ENCODE measurements at places on chromosomes 5 and 9.

DNA sequence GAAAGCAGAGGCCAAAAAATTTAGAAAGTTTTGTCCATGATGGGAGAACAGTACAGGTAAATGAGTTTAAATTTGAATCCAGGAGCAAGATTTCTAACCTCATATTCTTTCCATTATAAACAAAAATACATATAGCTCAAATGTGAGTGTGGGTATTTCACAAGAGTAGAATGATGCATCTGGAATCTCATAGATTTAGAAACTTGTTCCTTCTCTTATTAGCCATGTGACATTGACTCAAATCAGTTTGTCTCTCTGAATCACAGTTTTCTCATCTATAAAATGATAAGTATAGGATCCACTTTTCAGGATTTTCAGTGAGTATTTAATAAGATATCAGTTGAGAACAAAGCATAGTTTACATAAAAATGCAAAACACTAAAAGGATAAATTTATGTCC is 436.3 kb upstream of the PAPPA start:
- no peak overlapping the region for H3K4me3 ChIP-seq
- H3K27ac ChIP-seq = peak overlapping the region; percentile 15
- H3K36me3 ChIP-seq = no peaks in the 10 kb centered on the region
- H3K4me1 ChIP-seq = peaks cover 27% of the 10 kb centered on the region

DNA sequence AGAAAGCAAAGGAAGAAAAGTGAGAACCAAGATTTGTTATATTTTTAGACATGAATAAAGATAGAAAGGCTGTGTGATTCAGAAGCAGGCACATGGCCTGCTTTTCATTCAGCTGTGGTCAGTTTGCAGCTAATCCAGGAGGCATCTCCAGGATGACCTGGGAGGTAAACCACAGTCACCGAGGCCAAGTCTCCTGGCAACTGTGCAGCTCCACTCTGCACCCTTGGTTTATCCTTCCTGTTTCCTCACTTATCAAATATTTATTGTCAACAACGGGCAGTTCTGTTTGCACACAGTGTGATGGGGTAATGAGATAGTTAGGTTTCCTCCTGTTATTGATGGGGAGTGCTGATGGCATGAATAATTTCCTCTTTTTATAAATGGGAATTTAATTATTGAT is 243.0 kb downstream of the PSAT1 start:
- no peaks in the 10 kb centered on the region for H3K36me3 ChIP-seq
- no peaks in the 10 kb centered on the region for H3K4me1 ChIP-seq
- no peaks in the 10 kb centered on the region for H3K27me3 ChIP-seq
- H3K4me3 ChIP-seq = no peak overlapping the region

DNA sequence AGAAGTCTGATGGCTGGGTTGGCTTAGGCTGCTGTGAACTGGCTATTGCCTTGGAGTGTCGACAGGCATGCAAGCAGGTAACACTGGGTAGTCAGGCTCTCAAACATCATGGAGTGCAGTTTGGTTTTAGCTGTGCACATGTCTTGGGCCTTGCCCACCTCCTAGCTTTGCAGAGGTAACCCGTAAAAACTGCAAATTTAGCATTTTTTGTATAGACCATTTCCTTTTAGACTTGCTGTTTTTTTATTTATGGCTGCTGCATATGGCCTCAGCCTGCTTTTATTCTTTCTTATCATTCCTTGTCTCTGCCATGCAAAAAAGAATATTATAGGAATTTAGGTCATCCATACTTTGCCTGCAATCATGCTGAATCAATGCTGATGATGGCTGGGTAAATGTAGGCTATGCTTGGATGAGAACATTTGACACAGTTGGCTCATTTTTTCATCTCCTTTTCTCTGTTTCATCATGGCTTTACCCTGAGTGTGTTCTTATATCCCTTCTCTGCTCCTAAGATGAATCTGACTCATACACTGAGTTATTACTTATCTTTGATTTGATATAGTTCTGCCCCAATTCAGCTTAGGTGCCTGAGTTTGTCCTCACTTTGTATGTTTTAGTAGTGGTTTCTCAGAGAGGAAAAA is 27.2 kb downstream of the RECK start:
- no peaks in the 10 kb centered on the region for H3K4me1 ChIP-seq
- no peak overlapping the region for H3K27ac ChIP-seq
- no peak overlapping the region for H3K4me3 ChIP-seq
- H3K36me3 ChIP-seq = no peaks in the 10 kb centered on the region
- no peak for DNase-seq
- H3K27me3 ChIP-seq = no peaks in the 10 kb centered on the region

DNA sequence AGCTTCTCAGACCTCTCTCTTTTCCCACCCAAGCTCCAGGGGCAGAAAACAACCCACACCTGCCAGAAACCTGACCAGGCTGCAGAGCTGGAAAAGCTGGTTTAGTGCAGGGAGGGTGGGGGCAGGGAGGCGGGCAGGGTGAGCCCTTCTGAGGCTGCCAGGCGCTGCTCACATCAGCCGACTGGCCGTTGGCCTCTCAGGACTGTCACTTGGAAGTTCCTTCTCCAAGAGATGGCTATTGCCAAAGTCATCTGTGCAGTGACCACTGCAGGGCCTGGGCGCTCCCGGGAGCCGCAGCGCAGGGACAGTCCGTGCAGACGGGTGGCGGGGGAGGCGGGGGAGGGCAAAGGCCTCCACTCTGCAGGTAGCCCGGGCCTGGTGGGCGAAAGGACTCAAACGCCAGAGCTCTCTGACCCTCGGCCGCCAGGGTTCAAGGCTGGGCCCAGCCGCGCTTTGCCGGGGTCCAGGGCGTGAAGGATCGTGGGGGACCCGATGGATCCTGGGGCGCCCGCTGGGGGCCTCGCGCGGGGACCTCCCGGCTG is 205.0 kb upstream of the IER5L start:
- peaks cover 6% of the 10 kb centered on the region for H3K4me1 ChIP-seq
- no peak overlapping the region for H3K27ac ChIP-seq

DNA sequence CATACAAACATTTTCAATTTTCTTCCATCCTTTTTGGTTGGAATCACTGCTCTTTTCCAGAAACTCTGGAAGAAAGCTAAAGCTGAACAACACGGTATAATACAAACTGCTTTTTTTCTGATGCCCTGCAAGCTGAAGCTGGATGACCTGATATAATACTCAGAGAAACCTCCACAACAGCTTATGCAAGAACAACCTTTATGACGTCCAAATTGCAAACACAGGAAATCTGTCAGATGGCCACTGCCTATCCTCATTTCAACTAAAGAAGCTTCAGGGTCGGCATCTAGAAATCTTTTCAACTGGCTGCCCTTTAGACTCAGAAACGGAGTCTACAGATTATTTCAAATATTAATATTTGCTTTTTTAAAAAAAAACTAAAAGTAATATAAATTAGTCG is 106.5 kb upstream of the PRDM9 start:
- H3K27me3 ChIP-seq = no peaks in the 10 kb centered on the region
- H3K4me1 ChIP-seq = peaks cover 13% of the 10 kb centered on the region
- H3K36me3 ChIP-seq = peaks cover 5% of the 10 kb centered on the region
- H3K27ac ChIP-seq = no peak overlapping the region
- DNase-seq = no peak
- no peak overlapping the region for H3K4me3 ChIP-seq

DNA sequence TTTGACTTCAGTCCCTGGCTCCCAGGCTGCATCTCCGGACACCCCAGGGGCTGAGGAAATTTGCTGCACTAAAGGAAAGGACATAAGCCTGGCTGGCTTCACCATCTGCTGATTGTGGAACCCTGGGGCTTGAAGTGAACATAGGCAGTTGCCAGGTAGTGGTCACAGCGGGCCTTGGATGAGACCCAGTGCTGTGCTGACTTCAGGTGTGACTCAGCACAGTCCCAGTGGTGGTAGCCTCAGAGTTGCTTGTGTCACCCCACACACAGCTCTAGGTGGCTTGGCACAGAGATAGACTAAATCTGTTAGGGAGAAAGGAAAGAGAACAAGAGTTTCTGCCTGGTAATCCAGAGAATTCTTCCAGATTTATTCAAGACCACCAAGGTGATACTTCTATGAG is 36.1 kb upstream of the RUSC2 start:
- peaks cover 21% of the 10 kb centered on the region for H3K27me3 ChIP-seq
- peak overlapping the region; percentile 19 for H3K27ac ChIP-seq
- H3K4me3 ChIP-seq = no peak overlapping the region
- H3K4me1 ChIP-seq = peaks cover 13% of the 10 kb centered on the region
- DNase-seq = peak; percentile 46

GRCh38 chr9:2939368-2939767 is 95.5 kb upstream of the PUM3 start:
- H3K4me1 ChIP-seq = no peaks in the 10 kb centered on the region
- no peak overlapping the region for H3K27ac ChIP-seq
- no peak for DNase-seq
- H3K36me3 ChIP-seq = no peaks in the 10 kb centered on the region
- peaks cover 36% of the 10 kb centered on the region for H3K27me3 ChIP-seq
- no peak overlapping the region for H3K4me3 ChIP-seq

DNA sequence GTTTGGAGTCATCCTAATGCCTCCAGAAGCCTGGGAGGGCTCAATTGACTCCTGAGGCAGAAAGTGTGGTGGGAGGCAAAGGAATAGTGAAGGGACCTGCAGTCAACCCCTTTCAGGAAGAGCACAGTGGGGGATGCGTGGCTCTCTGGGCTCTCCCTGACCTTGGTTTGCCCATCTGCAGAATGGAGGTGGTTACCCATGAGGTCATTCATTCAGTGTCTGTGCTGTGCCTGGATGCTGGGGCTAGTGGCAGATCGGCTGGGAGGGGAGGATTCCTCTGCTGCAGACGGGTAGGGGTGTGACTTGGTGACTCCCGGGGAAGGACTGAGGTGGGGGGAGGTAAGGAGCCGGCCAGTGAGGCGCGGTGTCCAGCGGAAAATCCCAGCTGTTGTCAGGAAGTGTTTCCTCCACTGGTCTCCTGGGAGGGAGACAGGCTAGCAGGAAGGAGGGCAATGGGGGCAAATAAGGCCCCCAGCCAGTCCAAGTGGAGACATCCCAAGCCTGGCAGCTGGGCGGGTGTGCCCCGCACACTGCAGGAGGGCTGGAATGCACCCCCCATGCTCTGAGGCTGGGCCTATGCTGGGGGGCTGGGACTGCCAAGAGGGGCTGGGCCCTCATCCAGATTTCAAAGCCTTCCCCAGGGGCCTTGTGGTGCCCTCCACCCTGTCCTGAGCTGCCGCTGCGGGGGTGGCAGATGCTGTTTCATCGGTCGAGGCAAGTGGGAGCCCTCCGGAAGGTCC is 10.9 kb downstream of the CXXC5 start:
- H3K27me3 ChIP-seq = no peaks in the 10 kb centered on the region
- peak overlapping the region; percentile 65 for H3K27ac ChIP-seq
- peaks cover 26% of the 10 kb centered on the region for H3K4me1 ChIP-seq
- peak; percentile 80 for DNase-seq

GRCh38 chr5:37742111-37742510 is 97.7 kb downstream of the GDNF start:
- H3K27me3 ChIP-seq = no peaks in the 10 kb centered on the region
- H3K4me1 ChIP-seq = peaks cover 29% of the 10 kb centered on the region
- DNase-seq = no peak
- H3K27ac ChIP-seq = peak overlapping the region; percentile 16

DNA sequence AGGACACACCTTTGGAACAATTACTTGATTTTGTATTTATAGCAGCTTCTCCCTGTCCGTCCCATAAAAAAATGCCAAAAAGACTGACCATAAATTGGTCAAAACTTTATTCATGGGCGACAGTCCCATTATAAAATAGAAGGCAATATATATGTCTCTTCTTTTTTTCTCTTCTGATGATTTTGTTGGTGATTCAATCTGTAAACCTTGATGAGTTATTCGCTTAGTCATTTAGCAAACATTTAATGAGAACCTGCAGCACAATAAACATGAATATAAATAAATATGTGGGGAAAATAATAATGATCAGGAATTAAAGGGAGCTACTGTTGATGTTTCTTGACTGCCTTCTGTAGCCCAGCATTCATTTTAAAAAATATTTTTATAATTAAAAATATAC is 356.4 kb upstream of the ACTBL2 start:
- peaks cover 69% of the 10 kb centered on the region for H3K4me1 ChIP-seq
- H3K4me3 ChIP-seq = no peak overlapping the region
- DNase-seq = no peak

GRCh38 chr9:14421291-14421690 is 107.3 kb upstream of the NFIB start:
- no peak overlapping the region for H3K27ac ChIP-seq
- H3K36me3 ChIP-seq = no peaks in the 10 kb centered on the region
- H3K4me1 ChIP-seq = peaks cover 8% of the 10 kb centered on the region

DNA sequence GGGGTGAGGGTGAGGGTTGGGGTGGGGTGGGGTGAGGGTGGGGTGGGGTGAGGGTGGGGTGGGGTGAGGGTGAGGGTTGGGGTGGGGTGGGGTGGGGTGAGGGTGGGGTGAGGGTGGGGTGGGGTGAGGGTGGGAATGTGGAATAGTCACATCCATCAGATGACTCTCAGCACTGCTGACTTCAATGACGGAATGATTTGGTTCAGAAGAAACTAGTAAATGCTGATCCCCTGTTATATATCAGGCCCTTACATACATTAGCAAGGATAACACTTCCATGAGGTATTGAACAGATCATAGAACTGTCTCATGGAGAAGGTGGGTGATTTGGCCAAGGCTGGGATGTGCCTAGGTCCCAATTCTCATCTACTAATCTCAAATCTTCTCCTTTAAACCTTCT is 24.5 kb upstream of the C5orf47 start:
- peak overlapping the region; percentile 67 for H3K4me3 ChIP-seq
- no peak for DNase-seq
- H3K27ac ChIP-seq = no peak overlapping the region
- peaks cover 41% of the 10 kb centered on the region for H3K36me3 ChIP-seq

Measured in MCF 10A (cell line).